ENCODE measurements at places on chromosomes 16 and 17.

- DNase-seq, result no peak
Observed at GRCh38 chr16:76346210-76346609, 69.0 kb downstream of the CNTNAP4 start.

- peak; percentile 41 for DNase-seq
Observed at GRCh38 chr17:9729034-9729650, 62.2 kb downstream of the DHRS7C start.

DNA sequence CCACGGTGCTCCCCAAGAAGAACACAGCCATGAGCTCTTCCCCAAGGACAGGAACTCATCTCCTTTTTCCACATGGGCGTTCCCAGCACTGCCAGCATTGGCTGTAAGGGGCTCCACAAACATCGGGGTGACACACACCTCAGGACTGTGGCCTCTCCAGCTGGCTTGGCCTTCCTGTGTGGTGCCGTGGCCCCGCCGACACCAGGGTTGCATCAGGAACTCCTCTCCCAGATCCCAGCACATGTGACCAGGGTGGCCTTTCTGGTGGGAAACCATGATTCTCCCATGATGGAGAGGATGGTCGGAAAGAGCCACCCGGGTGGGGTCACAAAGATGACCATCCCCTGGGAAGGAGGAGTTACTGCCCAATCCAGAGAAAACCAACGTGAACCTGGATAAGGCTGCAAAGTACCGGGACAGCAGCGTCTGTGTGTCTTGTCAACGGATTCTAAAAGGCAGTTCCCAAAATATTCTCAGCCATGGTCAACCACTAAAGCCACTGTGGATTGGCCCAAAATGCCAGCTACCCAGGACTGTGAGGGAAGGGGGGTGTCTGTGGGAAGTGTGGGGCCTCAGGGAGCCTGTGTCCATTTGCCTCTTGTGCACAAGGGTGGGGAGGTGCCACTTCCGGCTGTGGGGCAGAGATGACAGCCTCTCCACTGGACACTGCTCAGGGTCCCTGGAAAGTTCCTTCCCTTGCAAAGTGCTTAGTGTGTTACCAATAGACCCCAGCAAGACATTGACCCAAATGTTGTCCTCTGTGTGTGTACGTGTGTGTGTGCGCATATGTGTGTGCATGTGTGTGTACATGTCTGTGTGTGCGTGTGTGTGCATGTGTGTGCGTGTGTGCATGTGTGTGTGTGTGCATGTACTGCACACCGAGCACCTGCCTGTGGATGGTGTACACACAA, 78.0 kb upstream of the CBX4 start:
- DNase-seq, result no peak

- peak; percentile 74 for DNase-seq
Observed at GRCh38 chr17:35243561-35244340, 879 bp downstream of the SLFN5 start.

DNA sequence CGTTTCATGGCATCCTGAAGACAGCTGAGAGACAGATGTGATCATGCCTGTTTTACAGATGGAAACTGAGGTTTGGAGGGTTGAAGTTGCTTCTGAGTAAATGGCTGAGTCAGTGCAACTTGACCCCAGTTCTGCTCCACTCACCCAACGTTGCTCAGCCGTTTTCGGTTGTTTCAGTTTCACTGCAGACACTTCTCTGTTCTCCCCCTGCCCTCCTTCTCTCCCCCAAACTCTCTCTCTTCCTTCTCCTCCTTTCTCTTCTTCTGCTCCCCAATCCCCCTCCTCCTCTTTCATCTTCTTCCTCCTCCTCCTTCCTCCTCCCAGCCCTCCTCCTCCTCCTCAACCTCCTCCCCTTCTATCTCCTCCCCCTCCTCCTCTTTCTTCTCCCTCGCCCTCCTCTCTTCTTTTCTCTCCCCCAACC, 9.4 kb upstream of the CEP20 start:
- no peak for DNase-seq

- DNase-seq, result no peak
Observed at GRCh38 chr17:34306466-34306865, 12.8 kb upstream of the CCL8 start.

All from CD4-positive, alpha-beta T cell treated with Interleukin-2 at 100 ng/mL for 4 hours (primary cell).